ENCODE measurements at places on chromosomes 16 and 17.
A peak's percentile ranks its signal among the peaks of the same experiment; 100 is the strongest.

DNA sequence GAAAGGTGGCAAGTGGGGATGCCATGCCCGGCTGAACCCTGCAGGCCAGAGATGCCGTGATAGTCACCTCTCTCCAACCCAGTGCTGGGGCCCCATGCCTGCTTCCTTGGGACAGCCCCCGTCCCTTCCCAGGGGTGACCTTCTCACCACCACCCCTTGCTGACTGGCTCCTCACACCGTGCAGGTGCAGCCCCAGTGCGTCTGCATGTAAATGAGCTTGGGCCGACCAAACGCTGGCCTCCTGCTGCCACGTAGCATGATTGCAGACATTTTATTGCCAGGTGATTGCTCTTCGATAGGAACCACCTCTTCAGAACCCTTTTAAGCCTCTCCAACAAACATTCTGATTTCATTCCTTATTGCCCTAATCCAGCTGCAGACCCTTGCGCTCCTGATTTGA, 32.5 kb downstream of the ASIC2 start:
- peak; percentile 88 for DNase-seq

- no peak for DNase-seq
These were observed 112.6 kb downstream of the IRF8 start for GRCh38 chr16:86011532-86011931.

- DNase-seq: peak; percentile 19
These were observed 19.3 kb downstream of the CDH1 start for GRCh38 chr16:68756239-68756915.

DNA sequence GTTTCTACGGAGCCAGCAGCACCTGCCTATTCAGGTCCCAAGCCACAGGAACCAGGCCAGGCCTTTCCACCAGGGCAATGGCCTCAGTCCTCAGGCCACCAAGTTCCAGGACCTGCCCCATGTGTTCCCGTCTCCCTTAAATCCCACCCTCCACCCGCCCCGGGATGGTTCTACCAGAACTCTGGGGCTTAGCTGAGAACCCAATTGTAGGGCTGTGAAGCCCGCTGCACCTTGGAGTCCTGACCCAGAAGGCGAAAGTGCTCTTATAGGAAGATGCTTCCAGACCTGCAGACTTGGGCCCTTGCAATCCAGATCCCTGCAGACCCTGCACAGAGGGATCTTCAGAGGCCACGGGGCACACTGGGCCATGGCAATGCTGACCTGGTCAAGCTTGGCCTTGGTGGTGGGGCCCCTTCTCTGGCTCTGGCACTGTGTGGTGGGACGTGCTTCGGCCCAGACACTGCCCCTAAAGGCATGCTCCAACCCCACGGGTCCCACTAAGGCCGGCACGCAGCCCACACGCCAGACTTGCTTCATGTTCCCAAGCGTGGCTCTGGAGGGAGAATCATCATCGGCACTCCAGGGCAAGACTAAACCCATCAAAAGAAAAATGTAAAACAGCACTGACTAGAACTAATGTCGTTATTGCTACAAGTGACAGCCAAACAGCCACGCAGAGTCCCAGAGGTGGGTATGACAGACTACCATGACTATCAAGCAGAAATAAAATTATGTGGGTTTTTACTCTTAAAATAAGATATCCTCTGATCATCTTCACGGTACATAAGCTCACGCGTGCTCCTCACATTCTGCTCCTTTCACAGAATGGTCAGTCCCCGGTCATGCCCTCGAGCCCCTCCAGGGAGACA, 41.3 kb upstream of the ATP2A3 start:
- DNase-seq: no peak

DNA sequence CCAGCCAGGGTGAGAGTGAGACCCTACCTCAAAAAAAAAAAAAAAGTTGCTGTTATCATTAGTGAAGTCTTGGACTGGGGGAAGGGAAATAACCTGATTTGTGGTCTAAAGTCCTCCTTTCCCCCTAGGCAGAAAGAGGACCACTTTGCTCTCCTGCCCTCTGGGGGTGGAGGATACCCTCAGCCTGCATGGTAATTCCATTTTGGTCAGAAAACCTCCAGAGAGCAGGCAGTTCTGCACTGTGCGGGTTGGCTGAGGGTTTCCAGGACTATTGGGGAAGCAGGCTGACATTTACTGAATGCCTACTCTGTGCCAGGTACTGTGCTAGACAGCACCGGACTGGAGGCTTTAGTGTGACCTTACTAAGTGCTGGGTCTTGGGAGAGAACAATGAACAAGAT, 2.6 kb downstream of the ADAP2 start:
- no peak for DNase-seq

DNA sequence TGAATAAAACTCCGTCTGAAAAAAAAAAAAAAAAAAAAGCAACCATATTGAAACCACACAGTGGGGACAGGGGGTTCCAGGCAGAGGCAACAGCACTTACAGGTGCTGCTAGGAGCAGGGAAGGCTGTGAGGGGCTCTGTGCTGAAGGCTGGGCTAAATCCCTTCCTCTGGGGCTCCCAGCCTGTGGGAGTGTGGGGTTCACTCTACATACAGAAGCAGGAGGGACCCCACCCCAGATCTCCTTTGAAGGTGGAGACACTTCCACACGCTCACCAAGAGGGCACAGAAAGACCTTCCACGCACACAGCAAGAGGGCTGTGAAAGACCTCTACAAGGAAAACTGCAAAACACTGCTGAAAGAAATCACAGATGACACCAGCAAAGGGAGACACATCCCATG, 53.9 kb downstream of the USP22 start:
- no peak for DNase-seq

GRCh38 chr17:13523164-13523563, 78.6 kb downstream of the HS3ST3A1 start:
- DNase-seq: no peak

DNA sequence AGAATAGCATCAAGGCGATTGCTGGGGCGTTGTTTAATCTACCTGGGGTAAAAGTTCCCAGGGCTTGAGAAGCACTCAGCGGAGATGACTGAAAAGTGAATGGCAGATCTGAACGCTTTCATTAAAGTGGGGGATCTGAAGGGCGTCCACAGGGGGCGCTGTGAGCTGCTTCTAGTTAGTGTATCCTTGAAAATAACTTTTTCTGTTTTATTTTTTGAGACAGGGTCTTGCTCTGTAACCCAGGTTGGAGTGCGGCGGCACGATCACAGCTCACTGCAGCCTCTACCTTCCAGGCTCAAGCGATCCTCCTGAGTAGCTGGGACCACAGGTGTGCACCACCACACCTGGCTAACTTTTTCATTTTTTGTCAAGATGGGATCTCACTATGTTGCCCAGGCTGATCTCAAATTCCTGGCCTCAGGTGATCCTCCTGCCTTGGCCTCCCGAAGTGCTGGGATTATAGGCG, 360.4 kb downstream of the SEC14L1 start:
- no peak for DNase-seq

GRCh38 chr17:64974750-64975317, 55.6 kb upstream of the LRRC37A3 start:
- no peak for DNase-seq

- DNase-seq: no peak
These were observed 417.1 kb downstream of the XYLT1 start for GRCh38 chr16:17053536-17054160.

GRCh38 chr17:7988750-7989178, 13.7 kb upstream of the GUCY2D start:
- peak; percentile 32 for DNase-seq

DNA sequence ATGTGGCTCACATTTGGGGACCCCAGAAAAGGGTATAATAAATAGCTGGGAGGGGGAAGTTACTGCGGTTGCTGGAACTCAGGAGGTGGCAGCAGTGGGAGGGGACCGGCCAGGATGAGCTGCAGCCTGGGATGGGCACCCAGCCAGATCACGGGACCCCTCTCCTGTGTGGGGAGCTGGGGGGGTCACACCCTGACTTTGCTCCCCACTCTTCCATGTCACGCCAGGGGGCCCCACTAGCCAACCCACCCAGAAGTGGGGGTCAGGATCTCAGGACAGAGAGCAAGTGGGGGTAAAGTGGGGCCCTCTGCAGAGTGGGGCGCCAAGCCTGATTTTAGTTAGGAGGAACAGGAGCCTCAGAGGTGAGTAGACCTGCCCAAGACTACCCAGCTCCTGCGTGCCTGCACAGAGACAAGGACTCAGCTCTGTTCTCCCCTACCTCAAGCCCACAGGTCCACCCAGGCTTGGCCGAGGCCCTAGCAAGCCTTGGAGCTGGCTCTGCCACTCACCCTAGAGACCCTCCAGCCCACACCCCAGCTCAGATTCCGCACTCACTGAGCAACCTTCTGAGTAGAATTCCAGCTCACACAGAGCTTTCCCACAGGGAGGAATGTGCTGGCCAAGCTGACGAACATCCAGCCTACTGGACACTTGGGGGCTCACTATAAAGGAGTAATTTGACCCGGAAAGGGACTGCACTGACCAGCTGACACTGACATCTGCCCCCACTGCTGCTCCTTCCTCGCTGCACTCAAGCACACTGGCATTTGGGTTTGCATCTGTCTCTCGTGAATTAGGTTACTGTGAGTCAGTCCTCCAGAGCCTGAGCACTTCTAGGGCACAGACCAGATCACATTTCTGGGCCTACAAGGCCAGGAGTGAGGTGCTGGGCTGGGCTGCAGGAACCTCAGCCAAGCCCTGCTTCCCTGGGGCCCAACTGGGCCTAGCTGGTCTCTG, 310.1 kb downstream of the C16orf95 start:
- no peak for DNase-seq

DNA sequence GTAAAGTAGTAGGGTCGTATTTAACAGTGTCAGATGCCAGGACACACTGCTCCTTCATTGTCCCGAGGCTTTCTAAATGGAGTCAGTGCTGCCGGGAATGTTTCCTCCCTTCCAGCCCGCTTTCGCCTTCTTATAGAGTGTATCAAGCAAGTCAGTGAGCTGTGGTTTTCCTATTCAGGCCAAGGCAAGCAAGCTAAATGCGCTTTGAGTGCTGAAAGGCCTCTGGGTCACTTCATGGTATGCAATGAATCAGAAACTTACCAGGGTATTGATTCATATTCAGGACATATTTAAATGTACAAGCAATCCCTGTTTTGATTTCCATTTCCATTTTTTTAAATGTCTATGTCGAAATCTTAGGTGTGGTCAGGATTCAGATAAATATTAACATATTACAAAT, 327.9 kb upstream of the SOX9 start:
- DNase-seq: no peak

- no peak for DNase-seq
These were observed 5.1 kb downstream of the TMEM235 start for GRCh38 chr17:78236362-78237127.

DNA sequence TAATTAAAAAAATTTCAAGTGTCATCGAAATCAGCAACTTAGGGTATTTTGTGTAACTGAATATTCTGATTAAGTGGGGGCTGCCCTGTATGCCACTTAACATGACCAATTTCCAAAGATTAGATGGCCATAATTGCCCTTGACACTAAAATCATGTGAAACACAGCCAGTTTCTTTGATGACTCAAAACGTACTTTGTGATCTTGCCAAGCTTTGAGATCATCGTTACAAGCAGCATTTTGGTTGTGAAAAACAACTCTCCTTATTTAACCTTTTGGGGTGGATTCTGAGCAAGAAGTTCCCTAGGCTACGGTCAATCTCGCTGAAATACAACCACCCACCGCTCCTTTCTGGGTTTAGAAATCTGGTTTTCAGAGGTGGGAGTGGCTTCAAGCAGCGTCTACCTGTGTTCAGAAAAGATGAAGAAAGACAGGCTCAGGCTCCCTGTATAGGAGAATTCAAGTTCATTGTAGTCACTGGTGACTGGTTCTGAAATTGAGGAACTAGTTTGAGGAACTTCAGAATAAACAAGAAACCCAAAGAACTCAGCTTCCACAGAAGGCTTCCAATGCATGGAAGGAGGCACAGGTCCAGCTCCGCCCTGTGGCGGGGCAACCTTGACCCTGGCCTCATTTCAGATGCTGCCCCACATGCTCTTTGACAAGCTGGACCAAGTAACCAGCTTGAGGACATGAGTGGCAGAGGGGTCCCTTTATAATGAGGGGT, 9.4 kb downstream of the MAP3K14 start:
- DNase-seq: no peak

DNA sequence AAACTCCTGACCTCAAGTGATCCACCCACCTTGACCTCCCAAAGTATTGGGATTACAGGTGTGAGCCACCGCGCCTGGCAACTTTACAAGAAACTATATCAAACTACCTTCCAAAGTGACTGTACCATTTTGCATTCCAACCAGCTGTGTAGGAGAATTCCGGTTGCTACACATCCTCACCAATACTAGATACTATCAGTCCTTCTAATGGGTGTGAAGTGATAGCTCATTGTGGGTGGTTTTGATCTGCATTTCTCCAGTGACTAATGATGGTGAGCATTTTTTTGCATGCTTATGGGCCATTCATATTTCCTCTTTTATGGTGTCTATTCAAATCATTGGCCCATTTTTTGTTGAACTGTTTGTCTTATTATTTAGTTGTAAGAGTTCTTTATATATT, 37.7 kb downstream of the SCNN1B start:
- no peak for DNase-seq

DNA sequence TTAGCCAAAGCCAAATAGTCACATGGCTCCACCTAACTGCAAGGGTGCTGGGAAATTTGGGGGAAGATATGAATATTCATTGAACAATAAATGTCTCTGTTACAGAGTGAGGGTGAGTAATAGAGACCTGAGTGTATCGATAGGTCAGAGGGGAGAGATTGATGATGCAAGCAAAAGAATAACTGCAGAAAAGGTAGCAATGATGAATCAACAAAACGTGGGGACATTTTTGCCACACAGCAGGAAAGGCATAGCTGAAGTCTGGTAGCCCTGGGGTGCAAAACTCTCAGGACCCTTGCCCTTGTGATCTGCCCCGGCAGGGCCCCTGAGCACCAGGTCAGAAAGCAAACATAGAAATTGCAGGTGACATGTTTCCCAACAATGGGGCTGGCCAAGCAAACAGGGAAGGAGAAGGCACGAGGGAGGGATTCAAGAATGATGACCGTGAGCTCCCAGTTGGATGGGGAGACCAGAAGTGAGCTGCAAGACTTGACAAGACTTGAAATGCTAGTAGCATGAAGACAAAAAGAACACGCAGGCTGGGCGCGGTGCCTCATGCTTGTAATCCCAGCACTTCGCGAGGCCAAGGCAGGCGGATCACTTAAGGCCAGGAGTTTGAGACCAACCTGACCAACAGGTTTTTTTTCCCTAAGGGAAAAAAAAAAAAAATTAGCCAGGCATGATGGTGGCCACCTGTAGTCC, 12.7 kb upstream of the HERPUD1 start:
- no peak for DNase-seq

- no peak for DNase-seq
These were observed 74.7 kb upstream of the NKD1 start for GRCh38 chr16:50473356-50473945.

Data from NCI-H187 (cell line).